ENCODE measurements at places on chromosomes 3 and 15. TPM values are rescaled to one million over a fixed set of nuclear protein-coding genes. Genes with fewer than 3 reads are reported as not detected.

GRCh38 chr3:185813205-185813604, 11.6 kb downstream of the IGF2BP2 start:
- no peak for DNase-seq

GRCh38 chr15:77759896-77760592, 127.3 kb upstream of the LINGO1 start:
- no peak for DNase-seq

GRCh38 chr3:72009851-72010443, 225.0 kb upstream of the PROK2 start:
- DNase-seq = no peak

SLC9C1 gene
- total RNA-seq = not detected

ZNF860 gene
- 0.13 TPM for total RNA-seq

- no peak for DNase-seq
Observed at GRCh38 chr3:124492824-124493223, 237.4 kb upstream of the UMPS start.

- DNase-seq = no peak
Observed at GRCh38 chr3:190217081-190217480, 96.4 kb upstream of the P3H2 start.

GRCh38 chr15:47964229-47964628, 156.6 kb upstream of the SLC24A5 start:
- DNase-seq = no peak

DNA sequence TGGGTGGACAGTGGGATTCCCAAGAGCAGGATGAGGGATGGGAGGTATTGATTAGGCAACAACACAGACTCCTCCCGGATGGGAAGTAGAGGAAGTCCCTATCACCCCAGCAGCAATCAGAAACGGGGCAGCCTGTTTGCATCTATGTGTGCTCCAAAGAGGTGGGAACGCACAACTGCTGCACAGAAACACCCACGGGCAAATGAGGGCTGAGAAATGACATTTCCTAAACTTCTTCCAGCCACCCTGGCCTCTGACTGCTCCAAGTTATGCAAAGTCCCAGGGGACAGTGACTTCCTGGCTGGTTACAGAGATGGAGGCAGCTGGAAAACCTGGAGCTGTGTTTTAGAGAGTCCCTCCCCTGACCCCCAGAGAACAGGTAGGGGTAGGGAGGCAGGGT, 42.6 kb downstream of the HCN4 start:
- no peak for DNase-seq

DUOXA2 gene
- not detected for total RNA-seq

GRCh38 chr3:4359805-4360502, 56.8 kb downstream of the SETMAR start:
- DNase-seq = no peak

- DNase-seq = peak; percentile 71
Observed at GRCh38 chr3:45929042-45929679, 14.1 kb upstream of the CXCR6 start.

- no peak for DNase-seq
Observed at GRCh38 chr3:186638259-186638658, 1.9 kb upstream of the FETUB start.

GRCh38 chr15:90358124-90359033, 6.3 kb downstream of the ZNF774 start:
- DNase-seq = no peak

PLSCR5 gene
- total RNA-seq = not detected

- no peak for DNase-seq
Observed at GRCh38 chr3:100114413-100115030, at the start of gene FILIP1L. FILIP1L (minus strand) TSS chr3:100114501.

DNA sequence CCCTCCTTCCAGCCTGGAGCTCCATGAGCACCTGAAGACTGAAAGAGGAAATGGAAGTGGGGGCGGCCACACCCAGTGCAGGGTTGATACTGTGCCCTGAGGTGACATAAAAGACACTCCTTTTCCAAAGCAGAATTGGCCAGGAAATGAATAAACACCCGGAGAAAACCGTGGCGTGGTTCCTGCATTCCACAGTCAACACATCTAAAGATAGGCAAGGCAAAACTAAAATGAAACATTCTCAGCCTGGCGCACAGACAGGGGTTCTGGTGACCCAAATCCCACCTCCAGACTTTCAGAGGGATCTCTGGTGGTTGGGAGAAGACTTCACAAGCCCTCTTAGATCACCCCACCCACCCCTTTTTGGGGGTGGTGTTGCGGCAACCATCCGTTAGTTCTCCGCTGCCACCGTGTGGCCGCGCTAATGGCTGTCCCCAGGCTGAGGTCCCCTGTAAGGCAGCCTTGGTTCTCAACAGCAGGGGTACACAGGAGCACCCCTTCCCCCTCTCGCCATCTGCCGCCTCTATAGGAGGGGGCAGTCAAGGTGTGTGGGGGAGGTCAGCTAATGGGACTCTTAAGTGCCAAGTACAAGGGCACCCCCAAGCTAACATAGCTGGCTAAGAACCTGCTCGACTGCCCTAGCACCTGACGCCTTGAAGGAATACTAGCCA, 2.5 kb upstream of the MST1R start:
- DNase-seq = peak; percentile 61

DNA sequence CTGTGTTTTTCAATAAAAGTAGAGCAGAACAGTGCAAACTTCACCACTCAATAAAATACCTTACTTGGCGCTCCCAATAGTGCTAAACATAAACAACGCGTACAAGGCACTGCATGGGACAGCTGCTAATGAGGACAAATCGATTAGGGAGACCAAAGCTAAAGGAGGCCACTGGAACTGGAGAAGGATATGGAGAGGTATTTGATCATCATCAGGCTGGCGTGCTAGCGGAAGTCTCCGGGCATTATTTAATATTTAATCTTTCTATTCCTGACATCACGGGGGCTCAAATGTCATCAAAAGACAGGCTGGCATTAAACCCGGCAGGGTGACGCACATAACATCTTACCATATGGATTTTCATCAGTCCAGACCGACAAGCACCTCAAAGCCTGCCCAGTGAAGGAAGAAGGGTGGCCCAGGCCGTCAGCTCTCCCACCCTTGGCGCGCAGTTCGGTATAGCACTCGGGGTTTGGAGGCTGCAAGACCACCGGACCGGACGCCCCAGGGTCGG, 604 bp downstream of the CCPG1 start:
- DNase-seq = no peak

- DNase-seq = peak; percentile 61
Observed at GRCh38 chr15:51736751-51737521, 519 bp downstream of the LYSMD2 start.

DNA sequence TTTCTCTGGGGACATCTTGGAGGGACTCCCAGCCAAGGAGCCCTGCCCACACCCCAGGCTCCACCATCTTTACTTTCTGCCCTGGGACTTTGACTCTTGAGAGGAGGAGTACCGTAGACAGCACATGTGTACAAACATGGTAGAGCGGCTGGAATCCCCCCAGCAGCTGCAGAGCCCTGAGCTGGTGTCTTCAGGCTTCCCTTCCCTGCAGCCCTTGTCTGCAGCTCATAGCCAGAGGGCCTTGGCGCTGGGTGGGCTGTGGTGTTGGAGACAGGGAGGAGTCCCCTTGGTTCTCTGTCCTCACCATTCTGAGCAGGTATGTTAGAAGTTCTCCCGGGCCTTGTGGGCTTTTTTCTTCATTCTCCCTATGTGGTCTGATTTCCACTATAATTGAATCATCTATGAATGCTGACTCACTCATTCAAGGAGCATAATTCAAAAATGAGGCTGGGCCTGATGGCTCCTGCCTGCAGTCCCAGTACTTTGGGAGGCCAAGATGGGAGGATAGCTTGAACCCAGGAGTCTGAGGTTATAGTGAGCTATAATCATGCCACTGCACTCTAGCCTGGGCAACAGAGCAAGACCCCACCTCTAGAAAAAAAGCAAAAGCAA, 97.8 kb upstream of the MEF2A start:
- no peak for DNase-seq

GRCh38 chr15:49831206-49831965, 210.5 kb downstream of the DTWD1 start:
- DNase-seq = no peak

All from activated CD4-positive, alpha-beta memory T cell treated with anti-CD3 and anti-CD28 coated beads, Interleukin-2, amount 10 ng/mL, durations not matched to agents 7 days and 5 days (primary cell).